ENCODE measurements at places on chromosomes 11 and 22.

GRCh38 chr11:125062931-125063428, at the start of gene SLC37A2:
Gene SLC37A2, plus strand, starts transcription at chr11:125063305. Its CDS starts 63 bp downstream, at chr11:125063368.
- peak; percentile 4 for DNase-seq

- DNase-seq: peak; percentile 80
These were observed 61.5 kb downstream of the MIAT start for GRCh38 chr22:26718905-26719304.

DNA sequence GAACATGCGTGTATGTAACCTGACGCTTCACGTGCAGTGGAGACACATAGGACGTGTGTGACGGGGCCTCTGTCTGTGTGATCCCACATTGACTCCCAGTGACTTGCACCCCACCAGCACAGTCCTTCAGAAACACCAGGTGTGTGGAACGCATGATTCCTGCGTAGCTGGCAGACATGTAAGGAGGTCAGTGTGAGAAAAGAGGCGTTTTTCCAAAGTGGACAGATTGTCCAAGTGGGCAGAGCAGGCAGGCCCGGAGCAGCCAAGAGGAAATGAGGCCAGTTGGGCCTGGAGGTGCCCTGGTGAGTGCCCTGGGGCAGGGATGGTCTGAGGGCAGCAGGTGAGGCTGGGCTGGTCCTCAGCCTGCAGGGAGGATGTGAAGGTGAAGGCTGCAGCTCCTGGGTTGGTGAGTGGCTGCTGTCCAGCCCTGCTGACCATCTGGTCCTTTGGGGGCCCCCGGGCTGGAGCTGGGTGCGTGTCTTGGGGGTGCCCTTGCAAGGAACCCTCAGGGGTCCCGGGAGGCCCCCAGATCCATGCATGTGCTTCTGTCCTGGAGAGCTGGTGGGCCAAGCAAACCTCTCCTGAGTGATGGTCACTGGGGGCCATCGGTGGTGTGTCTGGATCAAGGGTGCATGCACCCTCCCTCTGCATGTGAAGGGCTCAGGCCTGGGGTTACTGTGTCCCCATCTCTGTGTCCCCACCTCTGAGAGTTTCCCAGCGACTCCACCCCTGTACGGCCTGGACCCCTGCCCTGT, 26.6 kb downstream of the SHANK3 start:
- no peak for DNase-seq

DNA sequence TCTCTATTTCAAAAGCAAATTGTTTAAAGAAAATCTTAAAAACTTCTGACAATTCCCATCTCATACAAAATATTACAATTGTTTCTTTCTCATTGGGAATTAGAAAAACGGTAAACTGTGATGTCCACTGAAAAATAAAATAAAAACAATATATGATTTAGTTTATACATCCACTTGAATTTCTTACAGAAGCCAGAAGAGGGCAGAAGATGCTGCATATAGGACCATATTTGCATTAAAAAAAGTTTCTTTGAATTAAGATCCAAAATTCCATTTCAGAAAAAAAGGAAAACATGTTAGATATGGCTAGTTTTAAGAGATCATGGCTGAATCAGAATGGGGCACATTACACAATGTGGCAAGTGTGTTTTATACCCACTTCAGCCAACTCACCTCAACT, 39.3 kb upstream of the LRRC4C start:
- no peak for DNase-seq

DNA sequence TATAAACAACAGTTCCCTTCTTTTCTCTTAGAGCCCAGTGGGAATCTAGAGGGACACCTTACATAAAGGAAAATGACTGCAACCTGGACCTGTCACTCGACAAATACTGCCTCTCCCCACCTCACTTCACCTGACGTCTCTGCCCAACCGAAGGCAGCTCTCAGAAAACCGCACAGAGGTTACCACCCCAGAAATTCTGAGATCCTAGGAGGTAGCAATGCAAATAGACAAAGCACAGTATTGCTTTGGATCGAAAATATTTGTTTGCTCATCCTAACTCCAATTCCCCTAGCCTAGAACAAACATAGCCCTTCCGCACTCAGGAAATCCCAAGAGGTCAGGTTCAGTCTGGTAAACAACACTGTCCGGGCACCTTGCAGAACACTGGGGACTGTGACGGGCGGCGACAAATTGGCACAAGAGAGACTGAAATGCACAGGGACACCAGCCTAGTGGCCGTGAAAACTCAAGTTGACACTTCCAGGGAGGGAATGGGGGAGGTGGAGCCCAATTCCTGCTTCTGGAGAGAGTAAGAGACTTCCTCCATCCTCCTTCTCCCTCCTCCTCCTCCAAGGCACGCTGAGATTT, 420 bp upstream of the TRIM44 start:
- no peak for DNase-seq

DNA sequence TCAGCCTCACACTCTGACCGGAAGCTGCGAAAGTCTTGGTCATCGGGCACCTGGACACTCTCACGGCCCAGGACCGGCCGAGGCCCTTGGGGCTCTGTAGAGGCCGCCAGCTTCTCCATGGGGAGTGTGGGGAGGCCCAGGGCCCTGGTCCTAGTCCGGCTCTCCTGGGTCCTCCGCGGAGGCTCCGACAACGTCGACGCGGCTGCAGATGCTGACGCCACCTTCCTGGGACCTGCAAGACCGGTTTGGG, 12.9 kb downstream of the STARD10 start:
- no peak for DNase-seq

DNA sequence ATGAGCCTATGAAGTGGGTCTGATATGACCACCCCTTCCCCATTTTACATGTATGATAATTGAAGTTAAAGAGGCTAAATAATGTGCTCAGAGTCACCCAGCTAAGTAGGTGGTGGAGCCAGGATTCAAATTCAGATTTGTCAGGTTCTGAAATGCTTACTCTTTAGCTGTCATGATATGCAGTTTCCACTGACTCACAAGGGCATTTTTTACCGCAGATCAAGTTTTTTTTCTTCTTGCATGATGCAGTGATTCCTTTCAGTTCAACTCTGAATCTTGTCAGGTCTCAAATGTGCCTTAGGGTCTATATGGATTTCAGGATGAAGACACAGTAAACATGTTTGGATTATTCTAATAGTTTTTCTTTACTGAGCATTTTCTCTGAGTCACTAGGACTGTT, 12.6 kb upstream of the TRIM44 start:
- no peak for DNase-seq

DNA sequence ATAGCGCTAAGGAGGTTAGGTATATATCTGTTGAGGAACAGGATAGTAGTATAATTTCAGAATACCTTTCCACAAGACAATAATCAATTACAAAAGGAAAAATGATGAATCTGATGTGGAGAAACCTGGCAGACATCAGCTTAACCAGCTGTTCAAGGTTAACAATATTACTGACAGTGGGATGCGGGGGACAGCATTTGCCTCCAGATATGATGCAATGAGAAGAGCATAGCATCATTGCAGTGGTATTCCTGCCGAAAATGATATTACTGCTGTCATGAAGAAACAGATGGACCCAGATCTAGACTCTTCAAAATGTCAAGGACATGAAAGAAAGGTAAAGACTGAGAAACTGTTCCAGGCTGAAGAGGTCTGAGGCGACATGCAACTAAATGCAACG, 49.7 kb downstream of the RBFOX2 start:
- DNase-seq: no peak

DNA sequence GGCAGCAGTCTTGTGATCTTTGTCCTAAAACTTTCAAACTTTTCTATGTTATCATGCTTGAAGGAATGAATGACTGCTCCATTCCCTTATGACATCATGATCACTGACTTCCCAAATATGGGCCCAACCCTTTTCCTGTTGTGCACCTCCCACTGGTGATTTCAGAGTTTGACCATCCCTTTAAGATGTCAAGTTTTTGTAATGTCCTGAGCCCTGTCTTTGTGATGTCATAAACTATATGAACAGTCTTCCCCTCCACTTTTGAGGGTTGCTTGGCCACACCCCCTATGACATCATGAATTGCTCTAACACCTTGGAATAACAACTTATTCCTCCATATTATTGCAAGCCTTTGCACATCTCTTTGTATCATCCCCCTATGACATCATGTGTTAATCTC, 16.5 kb upstream of the NUCB2 start:
- DNase-seq: no peak

DNA sequence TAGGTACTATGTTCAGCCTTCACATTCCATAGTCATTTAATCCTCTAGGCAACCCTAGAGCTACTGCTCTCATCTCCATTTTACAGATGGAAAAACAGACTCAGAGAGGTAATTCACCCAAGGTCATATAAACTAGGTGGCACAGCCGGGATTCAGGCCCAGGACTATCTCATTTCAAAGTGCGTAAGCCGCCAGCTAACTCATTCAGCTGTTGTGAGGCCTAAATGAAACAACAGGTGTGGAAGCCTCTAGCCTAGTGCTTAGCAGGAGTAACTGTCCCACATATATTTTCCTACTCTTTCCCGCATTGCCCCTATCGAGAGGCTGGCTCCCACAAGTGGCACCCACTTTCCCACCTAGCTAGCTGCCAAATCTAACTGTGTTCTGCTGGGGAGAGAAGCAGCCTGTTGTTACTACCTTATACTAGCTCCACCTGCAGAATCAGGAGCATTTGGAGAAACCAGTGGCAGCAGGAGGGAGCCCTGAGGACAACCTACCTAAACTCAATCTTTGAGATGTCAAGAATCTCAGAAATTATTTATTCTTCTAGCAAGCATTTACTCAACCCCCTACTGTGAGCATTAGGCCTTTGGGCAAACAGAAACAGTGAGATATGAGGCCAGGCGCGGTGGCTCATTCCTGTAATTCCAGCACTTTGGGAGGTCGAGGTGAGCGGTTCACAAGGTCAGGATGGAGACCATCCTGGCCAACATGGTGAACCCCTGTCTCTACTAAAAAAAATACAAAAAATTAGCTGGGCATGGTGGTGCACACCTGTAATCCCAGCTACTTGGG, 20.9 kb downstream of the PRG3 start:
- no peak for DNase-seq

GRCh38 chr22:29806196-29806595, 31.9 kb downstream of the ASCC2 start:
- DNase-seq: no peak

DNA sequence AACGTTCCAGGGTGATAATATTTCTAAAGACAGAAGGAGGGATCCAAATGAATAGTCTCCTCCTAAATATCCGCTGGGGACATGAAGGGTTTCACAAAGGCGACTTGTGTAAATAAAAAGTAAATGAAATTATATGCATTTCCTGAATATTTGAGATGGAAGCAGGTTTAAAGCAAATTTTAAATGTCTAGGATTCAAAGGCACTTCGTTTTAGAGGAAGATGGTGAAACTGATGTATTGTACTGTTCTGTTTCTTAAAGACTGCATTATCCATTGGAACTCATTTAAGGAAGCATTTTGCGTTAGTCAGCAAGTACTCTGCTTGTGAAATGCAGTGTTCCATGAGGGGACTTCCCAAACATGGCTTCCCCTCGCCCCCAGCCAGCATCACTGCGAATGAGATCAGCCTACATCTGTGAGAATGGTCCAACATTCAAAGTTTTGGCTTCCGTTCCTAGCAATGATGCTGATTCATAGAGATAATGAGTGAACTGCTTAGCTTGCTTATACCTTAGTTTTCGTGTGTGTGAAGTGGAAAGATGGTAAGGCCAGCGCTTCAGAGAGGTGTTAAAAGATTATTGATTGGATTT, 1.5 kb downstream of the RAB39A start:
- no peak for DNase-seq

DNA sequence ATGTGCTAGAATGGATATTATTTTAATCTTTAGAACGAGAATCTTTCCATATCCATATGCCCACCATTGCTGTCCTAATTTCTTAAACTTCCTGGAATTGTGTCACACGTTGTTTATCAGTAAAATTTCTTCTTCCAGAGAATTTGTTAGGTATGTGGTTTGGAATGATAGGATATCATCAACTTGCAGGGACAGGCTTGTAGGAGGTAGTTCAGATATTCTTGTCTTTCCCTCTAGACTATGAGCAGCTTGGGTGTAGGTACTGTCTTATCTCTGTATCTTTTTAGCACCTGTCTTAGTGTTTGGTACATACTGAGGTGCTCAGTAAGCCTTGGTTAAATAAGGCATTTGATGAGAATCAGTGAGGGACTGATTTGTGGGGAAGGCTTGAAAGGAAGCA, 3.4 kb downstream of the CTNND1 start:
- no peak for DNase-seq

- DNase-seq: no peak
These were observed 72.4 kb upstream of the ISX start for GRCh38 chr22:34993548-34993947.

DNA sequence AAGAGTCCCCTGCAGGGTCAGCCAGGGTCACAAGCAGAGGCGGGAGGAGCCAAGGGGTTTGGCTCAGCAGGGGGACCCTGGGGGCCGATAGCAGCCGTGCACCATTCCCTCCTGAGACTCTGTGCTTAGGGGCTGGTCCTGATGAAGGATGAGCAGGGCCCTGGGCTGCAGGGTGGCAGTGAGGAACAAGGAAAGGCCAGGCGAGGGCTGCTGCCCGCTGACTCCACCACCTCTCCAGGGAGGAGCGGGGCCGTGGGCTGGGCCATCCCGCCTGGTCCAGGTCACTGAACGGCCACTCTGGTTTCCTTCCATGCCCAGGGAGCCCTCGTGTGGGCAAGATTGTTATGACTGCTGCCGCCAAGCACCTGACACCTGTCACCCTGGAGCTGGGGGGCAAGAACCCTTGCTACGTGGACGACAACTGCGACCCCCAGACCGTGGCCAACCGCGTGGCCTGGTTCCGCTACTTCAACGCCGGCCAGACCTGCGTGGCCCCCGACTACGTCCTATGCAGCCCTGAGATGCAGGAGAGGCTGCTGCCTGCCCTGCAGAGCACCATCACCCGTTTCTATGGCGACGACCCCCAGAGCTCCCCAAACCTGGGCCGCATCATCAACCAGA, 9.2 kb upstream of the NDUFS8 start:
- no peak for DNase-seq

DNA sequence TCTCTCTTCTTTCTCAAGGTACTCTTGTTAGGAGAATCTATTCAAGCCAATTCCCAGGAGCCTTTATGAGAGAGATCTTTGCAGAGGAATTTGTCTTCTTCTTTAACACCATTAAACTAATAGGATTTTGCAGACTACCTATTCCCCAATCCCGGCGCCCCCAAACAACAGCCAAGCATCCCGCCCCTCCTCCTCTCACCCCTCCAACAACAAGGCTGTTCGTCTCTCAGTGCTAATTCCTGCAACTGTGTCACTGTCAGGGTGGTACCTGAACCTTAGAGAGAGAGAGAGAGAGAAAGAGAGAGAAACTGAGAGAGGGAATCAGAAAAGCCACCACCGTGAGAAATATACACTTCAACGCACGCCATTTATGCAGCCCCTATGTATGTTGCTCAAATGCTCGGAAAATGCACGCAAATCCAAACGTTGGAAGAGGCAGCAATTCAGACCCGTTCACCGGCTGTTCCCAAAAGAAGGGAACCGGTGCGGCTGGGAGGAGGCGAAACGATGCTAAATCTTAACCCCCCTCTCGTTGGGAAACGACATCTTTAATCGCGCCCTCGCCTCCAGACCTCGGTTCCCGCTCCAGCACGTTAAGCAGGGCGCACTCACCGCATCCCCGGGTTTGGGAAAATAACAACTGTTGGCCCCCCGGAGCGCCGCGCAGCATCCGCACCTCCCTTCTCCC, 961 bp downstream of the KCNA4 start:
- no peak for DNase-seq

- no peak for DNase-seq
These were observed 66.4 kb upstream of the CLNS1A start for GRCh38 chr11:77704029-77704428.

All from retinal pigment epithelial cell (primary cell).